Astrocyte (in vitro differentiated cells and primary cell): ENCODE measurements at places on chromosomes 5 and 9. TPM values are rescaled to one million over a fixed set of nuclear protein-coding genes. Genes with fewer than 3 reads are reported as not detected.
A peak's percentile ranks its signal among the peaks of the same experiment; 100 is the strongest.

- no peaks in the 10 kb centered on the region for H3K36me3 ChIP-seq
- H3K27me3 ChIP-seq, result no peaks in the 10 kb centered on the region
- peak; percentile 51 for DNase-seq
- H3K4me3 ChIP-seq, result no peak overlapping the region
- no peaks in the 10 kb centered on the region for H3K4me1 ChIP-seq
- no peak overlapping the region for H3K27ac ChIP-seq
Observed at GRCh38 chr5:88298425-88298824, 29.8 kb upstream of the TMEM161B start.

GRCh38 chr9:133892193-133892920 lies 99.8 kb downstream of the VAV2 start:
- DNase-seq, result no peak
- H3K27me3 ChIP-seq, result no peaks in the 10 kb centered on the region
- H3K4me3 ChIP-seq, result no peak overlapping the region

- no peak for DNase-seq
- H3K36me3 ChIP-seq, result peaks cover 30% of the 10 kb centered on the region
- no peak overlapping the region for H3K4me3 ChIP-seq
- H3K4me1 ChIP-seq, result peaks cover 28% of the 10 kb centered on the region
- no peak overlapping the region for H3K27ac ChIP-seq
Observed at GRCh38 chr9:19119246-19119645, 8.0 kb downstream of the PLIN2 start.

DNA sequence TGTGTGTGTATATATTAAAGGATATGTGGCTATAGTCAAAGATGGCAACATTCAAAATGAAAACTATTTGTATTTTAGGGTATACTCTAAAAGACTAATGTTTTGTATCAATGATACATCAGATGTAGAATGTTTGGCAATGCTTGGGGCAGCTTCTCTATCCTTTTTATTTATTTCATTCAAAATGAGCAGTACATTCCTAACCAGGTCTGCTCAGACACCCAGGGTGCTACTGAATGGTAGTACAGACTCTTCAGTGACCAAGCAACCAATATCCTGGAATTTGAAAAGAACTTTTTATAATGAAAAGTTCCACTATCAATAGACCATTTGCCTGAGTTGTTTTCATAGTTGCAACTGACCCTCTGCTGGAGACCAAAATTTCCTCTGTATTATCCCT lies 23.9 kb downstream of the MEGF9 start:
- peak overlapping the region; percentile 12 for H3K27ac ChIP-seq
- no peak for DNase-seq
- peaks cover 3% of the 10 kb centered on the region for H3K36me3 ChIP-seq
- no peaks in the 10 kb centered on the region for H3K27me3 ChIP-seq
- peaks cover 25% of the 10 kb centered on the region for H3K4me1 ChIP-seq
- no peak overlapping the region for H3K4me3 ChIP-seq

GRCh38 chr5:169219961-169220360 lies 81.0 kb downstream of the SLIT3 start:
- no peaks in the 10 kb centered on the region for H3K4me1 ChIP-seq
- DNase-seq, result no peak
- no peaks in the 10 kb centered on the region for H3K27me3 ChIP-seq
- H3K4me3 ChIP-seq, result no peak overlapping the region
- H3K27ac ChIP-seq, result no peak overlapping the region

GRCh38 chr9:133058550-133059320 lies 3.0 kb upstream of the CEL start:
- no peak overlapping the region for H3K4me3 ChIP-seq
- DNase-seq, result no peak
- no peaks in the 10 kb centered on the region for H3K27me3 ChIP-seq
- no peaks in the 10 kb centered on the region for H3K4me1 ChIP-seq

DNA sequence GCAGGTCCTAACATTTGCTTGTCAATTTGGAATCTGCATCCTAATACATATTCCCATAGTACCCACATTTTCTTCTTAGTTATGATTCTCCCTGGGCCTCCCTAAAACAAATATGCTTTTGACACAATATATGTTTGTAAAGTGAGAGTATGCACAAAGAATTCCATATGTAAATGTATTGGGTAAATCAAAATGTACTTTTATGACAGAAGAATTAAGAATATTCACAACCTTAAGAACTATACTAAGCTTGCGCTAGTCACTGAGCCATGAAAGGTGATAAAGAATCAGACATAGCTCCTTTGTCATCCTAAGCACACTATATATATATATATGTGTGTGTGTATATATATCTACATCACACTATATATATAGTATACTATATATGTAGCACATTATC lies 438.5 kb downstream of the ACTL7B start:
- H3K27ac ChIP-seq, result no peak overlapping the region
- H3K27me3 ChIP-seq, result no peaks in the 10 kb centered on the region
- no peaks in the 10 kb centered on the region for H3K36me3 ChIP-seq

- no peak for DNase-seq
- H3K4me3 ChIP-seq, result no peak overlapping the region
- H3K4me1 ChIP-seq, result peaks cover 15% of the 10 kb centered on the region
- H3K27me3 ChIP-seq, result no peaks in the 10 kb centered on the region
- H3K27ac ChIP-seq, result no peak overlapping the region
- no peaks in the 10 kb centered on the region for H3K36me3 ChIP-seq
Observed at GRCh38 chr9:79357616-79358015, 214.1 kb upstream of the TLE4 start.

DNA sequence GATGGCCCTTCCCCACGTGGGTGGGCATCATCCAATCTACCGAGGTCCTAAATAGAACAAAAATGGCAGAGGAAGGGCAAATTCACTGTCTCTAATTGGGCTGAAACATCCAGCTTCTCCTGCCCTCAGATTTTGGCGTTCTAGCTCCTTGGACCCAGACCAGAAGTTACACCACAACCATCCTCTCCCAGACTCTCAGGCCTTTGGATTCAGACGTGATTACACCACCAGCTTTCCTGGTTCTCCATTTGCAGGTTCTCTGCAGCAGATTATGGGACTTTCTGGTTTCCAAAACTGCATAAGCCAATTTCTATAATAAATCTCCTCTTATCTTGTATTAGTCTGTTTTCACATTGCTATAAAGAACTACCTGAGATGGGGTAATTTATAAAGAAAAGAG lies 73.6 kb upstream of the STARD4 start:
- H3K36me3 ChIP-seq, result no peaks in the 10 kb centered on the region
- H3K27ac ChIP-seq, result no peak overlapping the region
- H3K4me1 ChIP-seq, result peaks cover 20% of the 10 kb centered on the region
- DNase-seq, result peak; percentile 38
- no peaks in the 10 kb centered on the region for H3K27me3 ChIP-seq

- no peaks in the 10 kb centered on the region for H3K36me3 ChIP-seq
- no peak overlapping the region for H3K4me3 ChIP-seq
- no peaks in the 10 kb centered on the region for H3K27me3 ChIP-seq
- DNase-seq, result no peak
- H3K4me1 ChIP-seq, result no peaks in the 10 kb centered on the region
- no peak overlapping the region for H3K27ac ChIP-seq
Observed at GRCh38 chr9:129100383-129101169, 10.0 kb downstream of the CRAT start.

- no peaks in the 10 kb centered on the region for H3K27me3 ChIP-seq
- DNase-seq, result no peak
Observed at GRCh38 chr5:100792781-100793180, 110.3 kb downstream of the ST8SIA4 start.

DNA sequence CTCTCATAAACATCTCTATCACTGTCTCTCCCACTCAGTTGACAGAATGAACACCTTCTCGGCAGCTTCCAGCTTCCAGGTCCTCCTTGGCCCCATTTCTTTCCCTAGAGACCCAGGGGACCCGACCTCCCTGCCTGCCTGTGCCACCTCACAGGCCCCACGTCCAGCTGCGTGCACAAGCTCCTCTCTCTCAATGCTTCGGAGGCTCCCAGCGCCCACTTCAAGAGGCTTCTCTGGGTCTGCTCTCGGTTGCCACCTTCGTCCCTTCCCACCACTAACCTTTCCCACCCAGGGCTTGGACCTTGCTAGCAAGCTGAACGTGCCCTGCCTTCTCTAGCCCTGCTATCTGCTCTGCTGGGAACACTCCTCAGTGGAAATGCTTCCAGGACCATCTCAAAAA lies 2.8 kb upstream of the N4BP3 start:
- H3K36me3 ChIP-seq, result no peaks in the 10 kb centered on the region
- DNase-seq, result no peak
- peaks cover 5% of the 10 kb centered on the region for H3K4me1 ChIP-seq

- peaks cover 65% of the 10 kb centered on the region for H3K4me1 ChIP-seq
- peaks cover 14% of the 10 kb centered on the region for H3K36me3 ChIP-seq
- no peaks in the 10 kb centered on the region for H3K27me3 ChIP-seq
Observed at GRCh38 chr9:95057101-95057500, 260.4 kb downstream of the FANCC start.

GRCh38 chr5:143968071-143968878 lies 156.3 kb downstream of the HMHB1 start:
- H3K36me3 ChIP-seq, result no peaks in the 10 kb centered on the region
- H3K4me3 ChIP-seq, result no peak overlapping the region
- no peak overlapping the region for H3K27ac ChIP-seq
- H3K4me1 ChIP-seq, result no peaks in the 10 kb centered on the region
- peak; percentile 70 for DNase-seq

DNA sequence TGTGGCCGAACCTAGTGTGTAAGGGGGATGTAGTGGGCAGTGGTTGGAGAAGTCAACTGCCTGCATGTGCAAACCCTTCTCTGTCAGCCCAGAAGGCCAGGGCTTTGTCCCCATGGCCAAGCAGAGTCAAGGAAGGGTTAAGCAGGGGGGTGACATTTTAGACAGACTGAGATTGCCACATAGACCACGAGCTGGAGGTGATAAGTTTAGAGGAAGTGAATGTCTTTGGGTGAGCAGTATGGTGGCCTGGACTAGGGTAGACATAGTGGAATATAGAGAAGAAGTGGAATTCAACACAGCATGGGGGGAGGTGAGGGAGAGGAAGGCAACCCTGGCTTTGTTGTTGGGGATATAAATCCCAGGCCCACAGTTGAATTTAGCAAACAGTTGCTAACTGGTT lies 38.7 kb upstream of the CDKN2AIPNL start:
- no peak overlapping the region for H3K27ac ChIP-seq
- no peaks in the 10 kb centered on the region for H3K27me3 ChIP-seq
- DNase-seq, result no peak
- no peak overlapping the region for H3K4me3 ChIP-seq
- H3K36me3 ChIP-seq, result no peaks in the 10 kb centered on the region

DNA sequence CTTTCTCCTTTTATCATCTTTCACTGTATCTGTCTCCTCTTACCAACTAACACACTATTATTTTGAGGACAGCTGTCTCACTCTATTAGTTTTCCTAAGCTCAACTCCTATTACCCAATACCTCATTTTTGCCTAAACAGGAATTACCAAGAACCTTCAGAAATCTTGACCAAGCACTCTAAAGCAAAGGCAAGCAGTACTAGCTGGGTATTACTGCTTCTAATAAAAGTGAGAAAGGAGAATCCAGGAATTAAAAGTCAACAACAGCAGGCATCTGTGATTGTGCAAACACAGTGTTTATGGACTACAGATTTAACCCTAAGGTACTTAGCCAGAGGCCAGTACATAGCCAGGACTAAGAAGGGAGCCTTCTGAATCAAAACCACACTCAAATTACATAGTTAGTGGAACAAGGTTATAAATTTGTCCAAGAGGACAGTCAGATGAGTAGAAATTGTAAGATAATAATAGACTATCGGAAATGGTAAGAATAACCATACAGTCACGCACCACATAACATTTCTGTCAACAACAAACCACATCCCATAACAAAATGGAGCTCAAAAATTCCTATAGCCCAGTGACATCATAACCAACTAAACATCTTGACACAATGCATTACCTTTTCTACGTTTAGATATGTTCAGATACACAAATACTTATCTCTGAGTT lies 8.3 kb downstream of the RFX3 start:
- H3K4me3 ChIP-seq, result no peak overlapping the region
- no peaks in the 10 kb centered on the region for H3K27me3 ChIP-seq
- no peaks in the 10 kb centered on the region for H3K4me1 ChIP-seq
- no peak overlapping the region for H3K27ac ChIP-seq
- DNase-seq, result no peak
- no peaks in the 10 kb centered on the region for H3K36me3 ChIP-seq

DNA sequence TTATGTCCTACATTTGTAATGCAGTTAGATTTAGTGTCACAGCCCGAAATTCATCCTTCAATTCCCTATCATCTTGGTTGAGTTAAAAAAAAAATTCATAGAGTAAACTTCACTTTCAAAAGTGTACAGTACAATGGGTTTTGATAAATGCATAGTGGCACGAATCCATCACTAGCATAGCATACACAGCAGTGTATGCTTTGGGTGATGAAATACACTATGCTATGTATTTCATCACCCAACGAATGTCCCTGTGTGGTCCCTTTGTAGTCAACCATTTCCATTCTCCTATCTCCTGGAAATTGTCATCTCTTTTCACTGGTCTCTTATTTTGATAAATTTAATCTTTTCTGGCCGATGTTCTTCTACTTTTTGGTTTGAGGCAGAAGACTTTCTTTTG lies 129.4 kb upstream of the BASP1 start:
- no peaks in the 10 kb centered on the region for H3K36me3 ChIP-seq
- H3K4me1 ChIP-seq, result peaks cover 4% of the 10 kb centered on the region
- no peak overlapping the region for H3K27ac ChIP-seq
- no peak for DNase-seq
- H3K4me3 ChIP-seq, result no peak overlapping the region

DNA sequence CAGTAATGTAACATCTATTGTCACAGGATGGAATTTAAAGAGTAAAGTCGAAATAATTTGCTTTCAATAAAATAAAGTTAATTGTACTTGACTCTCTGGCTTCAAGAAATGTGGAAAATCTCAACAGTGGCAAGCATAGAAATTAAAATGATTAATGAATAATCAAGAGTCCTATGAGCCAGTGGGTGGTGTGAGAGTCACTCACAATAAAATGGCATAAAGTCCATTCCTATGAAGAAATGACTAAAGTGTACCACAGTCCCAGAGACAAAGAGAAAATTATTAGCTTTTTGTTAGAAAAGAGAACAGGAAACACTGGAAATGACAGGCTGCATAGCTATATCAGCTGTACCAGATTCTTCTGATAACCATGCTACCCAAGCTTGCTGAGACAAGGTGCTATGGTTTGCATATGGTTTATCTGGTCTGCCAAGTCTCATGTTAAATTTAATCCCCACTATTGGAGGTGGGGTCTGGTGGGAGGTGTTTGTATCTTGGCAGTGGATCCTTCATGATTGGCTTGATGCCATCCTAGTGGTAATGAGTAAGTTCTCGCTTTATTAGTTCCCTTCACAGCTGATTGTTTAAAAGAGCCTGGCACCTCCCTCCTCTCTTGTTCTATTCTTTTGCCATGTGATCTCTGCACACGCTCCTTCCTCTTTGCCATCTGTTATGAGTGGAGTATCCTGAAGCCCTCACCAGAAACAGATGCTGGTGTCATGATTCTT lies 647.7 kb upstream of the ITGA1 start:
- H3K4me3 ChIP-seq, result no peak overlapping the region
- no peaks in the 10 kb centered on the region for H3K36me3 ChIP-seq
- H3K27ac ChIP-seq, result no peak overlapping the region
- H3K4me1 ChIP-seq, result no peaks in the 10 kb centered on the region

Gene MLANA
- not detected in 2 replicates for total RNA-seq

Gene QRFP
- not detected in 2 replicates for total RNA-seq

Gene TNC
- 747 and 1,099 TPM in 2 replicates for total RNA-seq

Gene MYMK
- total RNA-seq, result not detected in 2 replicates

Gene GRXCR2
- not detected in 2 replicates for total RNA-seq

Gene LCN12
- total RNA-seq, result not detected in 2 replicates

Gene CDH9
- total RNA-seq, result not detected in 2 replicates

Gene IL7R
- 5.6 and 10.8 TPM in 2 replicates for total RNA-seq

Gene INSYN2B
- 0.10 and 0.36 TPM in 2 replicates for total RNA-seq

Gene CTXN3
- total RNA-seq, result not detected in 2 replicates
